Umbilical cord (tissue), 2 donors: ENCODE measurements at places on chromosomes 13 and 19. TPM values are rescaled to one million over a fixed set of nuclear protein-coding genes. Genes with fewer than 3 reads are reported as not detected.
A peak's percentile ranks its signal among the peaks of the same experiment; 100 is the strongest.

GPC6 gene
- total RNA-seq = 37.6 TPM

C5AR1 gene
- 2.6 TPM for total RNA-seq

GJA3 gene
- total RNA-seq = 1.4 TPM

- DNase-seq = no peak
Observed at GRCh38 chr19:1017115-1017905, 3.6 kb downstream of the TMEM259 start.

GRCh38 chr19:49552749-49553148 lies 24.9 kb downstream of the RCN3 start:
- DNase-seq = no peak

GRCh38 chr13:99600318-99600717 lies 99.0 kb downstream of the TM9SF2 start:
- DNase-seq = no peak

- DNase-seq = peak; percentile 53
Observed at GRCh38 chr13:42996584-42996983, 4.5 kb upstream of the EPSTI1 start.

- no peak for DNase-seq
Observed at GRCh38 chr13:32889986-32890565, 126.1 kb upstream of the KL start.

GRCh38 chr19:48683349-48683748 lies 10.5 kb upstream of the NTN5 start:
- peak; percentile 81 for DNase-seq

DNA sequence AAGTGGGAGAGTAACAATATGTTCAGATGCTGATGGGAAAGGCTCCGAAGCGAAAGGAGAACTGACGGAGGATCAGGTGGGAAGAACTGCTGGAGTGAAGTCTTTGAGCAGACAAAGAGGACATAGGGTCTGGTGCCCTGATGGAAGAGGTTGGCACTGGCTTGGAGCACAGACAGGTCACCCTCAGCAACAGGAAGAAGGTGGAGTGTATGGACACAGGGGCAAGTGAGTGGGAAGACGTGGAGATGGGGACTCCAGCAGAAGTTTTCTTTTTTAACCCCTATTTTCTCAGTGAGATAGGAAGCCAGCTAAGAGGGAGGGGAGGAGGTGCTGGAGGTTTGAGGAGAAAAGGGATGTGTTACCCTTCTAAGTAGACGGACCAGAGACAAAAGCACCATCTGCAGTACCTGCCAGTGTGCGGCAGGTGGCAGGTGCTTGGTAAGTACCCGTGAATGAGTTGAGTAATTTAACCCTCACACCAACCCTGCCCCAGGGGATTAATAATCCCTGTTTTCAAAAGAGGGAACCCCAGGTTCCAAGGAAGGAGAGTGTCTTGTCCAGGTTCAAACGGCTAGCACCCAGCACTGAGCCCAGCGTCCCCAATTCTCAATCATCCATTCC lies 11.2 kb downstream of the HAS1 start:
- DNase-seq = no peak

GRCh38 chr13:46179969-46180763 lies 1.8 kb downstream of the LCP1 start:
- DNase-seq = no peak

DNA sequence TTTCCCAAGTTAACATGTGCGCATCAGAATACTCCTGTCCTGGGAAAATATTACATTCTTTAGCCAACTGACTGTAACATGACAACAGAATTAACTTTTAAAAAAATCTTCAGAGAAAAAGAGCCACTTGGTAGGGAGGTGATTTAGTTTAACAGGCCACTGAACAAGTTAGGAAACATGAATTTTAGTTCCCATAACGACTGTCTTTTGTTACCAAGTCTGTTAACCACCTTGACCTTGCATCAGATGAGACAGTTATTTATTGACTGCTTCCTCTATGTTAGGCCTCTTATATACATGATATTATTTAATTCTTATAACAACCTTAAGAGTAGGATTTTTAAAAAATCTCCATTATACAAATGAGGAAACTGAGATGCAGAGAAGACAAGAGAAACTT lies 268.6 kb downstream of the NDFIP2 start:
- DNase-seq = no peak

- DNase-seq = no peak
Observed at GRCh38 chr13:99383511-99383921, 76.3 kb upstream of the GPR183 start.

GRCh38 chr19:38317104-38317612 lies 1.4 kb upstream of the YIF1B start:
- DNase-seq = no peak

- DNase-seq = no peak
Observed at GRCh38 chr13:66359910-66360552, 870.1 kb downstream of the PCDH9 start.
